ENCODE measurements at places on chromosomes 7 and 10.
A peak's percentile ranks its signal among the peaks of the same experiment; 100 is the strongest.

DNA sequence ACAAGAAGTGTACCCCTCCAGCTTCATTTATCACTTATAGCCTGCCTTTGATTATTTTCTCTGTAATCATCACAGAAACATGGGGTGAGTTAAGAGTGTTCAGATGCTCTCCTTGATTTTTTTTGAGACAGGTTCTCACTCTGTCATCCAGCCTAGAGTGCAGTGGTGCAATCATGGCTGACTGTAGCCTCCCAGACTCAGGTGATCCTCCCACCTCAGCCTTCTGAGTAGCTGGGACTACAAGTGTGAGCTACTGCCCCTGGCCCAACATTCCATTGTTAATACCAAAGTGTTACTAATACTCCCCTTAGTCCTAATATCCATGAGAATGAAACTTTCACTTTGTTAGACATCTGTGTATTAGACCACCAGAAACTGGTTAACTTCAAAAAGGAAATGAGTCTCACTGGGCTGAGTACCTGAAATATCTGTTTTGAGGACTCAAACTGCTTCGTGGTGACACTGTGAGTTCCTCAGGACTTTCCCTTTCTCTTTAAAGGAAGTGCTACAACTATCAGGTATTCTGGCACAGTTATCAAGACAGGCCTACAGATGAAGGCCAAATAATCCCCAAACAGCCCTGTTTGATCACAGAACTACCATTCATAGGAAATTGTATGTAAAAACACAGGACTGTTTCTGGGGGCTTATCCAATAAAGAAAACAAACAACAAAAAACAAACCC is 20.5 kb upstream of the CFAP70 start:
- no peak for DNase-seq

- no peak for DNase-seq
Observed at GRCh38 chr10:86366902-86367151, 232 bp upstream of the GRID1 start.

GRCh38 chr7:40009301-40009700 is 59.2 kb downstream of the CDK13 start:
- DNase-seq = no peak

- no peak for DNase-seq
Observed at GRCh38 chr7:111743244-111743847, 181.1 kb upstream of the IMMP2L start.

DNA sequence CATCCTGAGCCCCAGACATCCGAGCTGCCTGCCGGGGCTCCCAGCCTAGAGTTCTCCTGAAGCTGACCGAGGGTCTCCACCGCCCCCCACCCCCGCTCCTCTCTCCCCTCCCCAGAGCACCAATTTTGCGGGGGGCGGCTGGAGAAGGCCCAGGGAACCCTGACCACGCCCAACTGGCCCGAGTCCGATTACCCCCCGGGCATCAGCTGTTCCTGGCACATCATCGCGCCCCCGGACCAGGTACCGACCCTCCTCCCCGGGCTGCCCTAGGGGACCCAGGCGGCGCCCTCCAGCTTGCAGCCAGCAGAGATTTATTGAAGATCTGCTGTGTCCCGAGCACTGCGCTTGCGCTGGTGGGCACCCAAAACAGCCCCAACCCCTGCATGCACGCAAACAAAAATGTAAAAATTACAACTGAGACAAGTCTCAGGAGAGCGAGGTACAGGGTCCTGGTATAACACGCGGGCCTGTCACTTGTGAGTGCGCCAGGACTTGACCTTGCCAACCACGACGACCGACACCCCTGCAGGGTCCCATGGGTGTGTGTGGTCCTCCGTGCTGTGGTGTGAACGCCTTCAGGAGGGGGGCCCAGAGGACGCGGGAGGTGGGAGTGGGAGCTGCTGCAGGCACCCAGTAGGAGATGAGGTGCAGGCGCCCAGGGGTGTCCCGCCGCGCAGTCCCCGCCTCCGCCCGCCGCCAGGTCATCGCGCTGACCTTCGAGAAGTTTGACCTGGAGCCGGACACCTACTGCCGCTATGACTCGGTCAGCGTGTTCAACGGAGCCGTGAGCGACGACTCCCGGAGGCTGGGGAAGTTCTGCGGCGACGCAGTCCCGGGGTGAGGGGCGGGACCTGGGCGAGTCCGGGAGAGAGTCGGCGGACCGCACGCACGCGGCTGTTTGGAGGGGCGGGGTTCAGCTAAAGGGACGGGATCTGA is 3.1 kb downstream of the PCOLCE start:
- peak; percentile 40 for DNase-seq

GRCh38 chr7:52944921-52945320 is 90.5 kb upstream of the POM121L12 start:
- no peak for DNase-seq

DNA sequence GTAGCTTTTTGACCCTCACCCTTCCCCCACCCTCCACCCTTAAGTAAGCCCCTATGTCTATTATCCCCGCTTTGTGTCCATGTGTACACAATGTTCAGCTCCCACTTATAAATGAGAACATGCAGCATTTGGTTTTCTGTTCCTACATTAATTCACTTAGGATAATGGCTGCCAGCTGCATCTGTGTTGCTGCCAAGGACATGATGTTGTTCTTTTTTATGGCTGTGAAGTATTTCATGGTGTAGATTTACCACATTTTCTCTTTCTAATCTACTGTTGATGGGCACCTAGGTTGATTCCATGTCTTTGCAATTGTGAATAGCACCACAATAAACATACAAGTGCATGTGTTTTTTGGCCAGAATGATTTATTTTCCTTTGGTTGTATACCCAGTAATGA is 232.2 kb downstream of the CACNA2D1 start:
- no peak for DNase-seq

DNA sequence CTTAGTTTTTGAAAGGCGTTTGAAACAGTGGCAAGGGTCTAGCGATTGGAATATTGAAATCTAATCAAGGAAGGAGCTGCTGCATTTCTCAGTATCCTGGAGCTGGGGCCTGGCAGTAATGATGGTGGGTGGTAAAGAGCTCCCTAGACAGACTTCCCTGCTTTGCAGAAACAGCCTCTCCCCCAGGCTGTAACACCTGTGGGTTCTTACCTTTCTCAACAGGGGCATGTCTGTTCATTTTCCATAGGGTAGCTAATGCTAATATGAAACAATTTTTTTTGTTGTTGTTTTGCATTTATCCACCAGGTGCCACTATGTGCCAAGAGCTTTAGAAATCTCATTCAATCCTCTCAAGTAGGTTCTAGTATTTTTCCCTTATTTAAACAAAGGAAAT is 345.5 kb downstream of the REEP3 start:
- DNase-seq = no peak

DNA sequence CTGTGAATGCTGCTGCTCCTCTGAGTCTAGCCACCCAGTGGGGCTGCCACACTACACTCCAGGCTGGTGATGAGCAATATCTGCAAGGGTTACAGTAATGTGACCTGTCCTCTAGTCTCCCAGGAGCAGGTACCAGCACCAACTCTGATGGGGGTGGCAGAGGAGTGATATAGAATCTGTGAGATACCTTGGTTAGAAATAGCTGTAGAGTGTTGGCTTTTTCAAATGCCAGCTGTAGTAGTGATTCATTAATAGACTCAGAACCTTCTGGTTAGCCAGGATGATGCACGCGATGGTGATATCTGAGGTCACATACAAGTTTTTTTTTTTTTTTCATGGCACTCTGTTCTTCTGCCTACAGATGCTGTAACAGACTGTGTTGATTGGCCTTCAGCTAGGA is 757.1 kb downstream of the INHBA start:
- DNase-seq = no peak

- peak; percentile 45 for DNase-seq
Observed at GRCh38 chr10:104122225-104123107, 495 bp downstream of the SFR1 start.

DNA sequence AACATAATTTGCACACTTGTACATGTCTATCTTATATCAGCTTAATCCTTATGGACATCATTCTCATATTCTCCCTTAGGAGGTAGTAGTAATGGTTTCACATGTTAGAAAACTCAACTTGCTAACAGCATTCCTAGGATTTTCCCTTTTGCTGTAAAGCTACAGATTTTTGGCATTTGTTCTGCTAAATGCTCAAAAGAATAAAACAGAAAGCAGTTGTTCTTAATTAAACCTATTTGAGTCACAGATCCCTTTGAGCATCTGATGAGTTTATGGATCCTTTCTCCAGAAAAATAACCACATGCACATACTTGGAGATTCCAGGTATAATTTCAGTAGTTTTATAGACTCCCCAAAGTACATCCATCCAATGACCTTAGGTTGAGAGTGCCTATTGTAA is 122.9 kb upstream of the BET1 start:
- no peak for DNase-seq

GRCh38 chr10:133141958-133142340 is 18.1 kb upstream of the KNDC1 start:
- no peak for DNase-seq

DNA sequence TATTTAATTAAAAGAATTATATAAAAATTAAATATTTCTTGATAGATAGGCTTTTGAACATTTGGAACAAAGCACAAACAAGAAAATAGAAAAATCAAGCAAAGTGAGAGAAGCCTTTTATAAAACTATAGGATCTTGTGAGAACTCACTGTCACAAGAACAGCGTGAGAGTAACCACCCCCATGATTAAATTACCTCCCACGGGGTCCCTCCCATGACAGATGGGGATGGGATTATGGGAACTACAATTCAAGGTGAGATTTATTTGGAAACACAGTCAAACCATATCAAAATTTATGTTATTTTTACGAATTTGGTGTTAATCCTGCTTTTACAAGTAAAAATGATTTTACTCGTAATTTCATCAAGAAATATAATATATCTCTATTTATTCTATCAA is 1136.1 kb upstream of the POT1 start:
- no peak for DNase-seq

DNA sequence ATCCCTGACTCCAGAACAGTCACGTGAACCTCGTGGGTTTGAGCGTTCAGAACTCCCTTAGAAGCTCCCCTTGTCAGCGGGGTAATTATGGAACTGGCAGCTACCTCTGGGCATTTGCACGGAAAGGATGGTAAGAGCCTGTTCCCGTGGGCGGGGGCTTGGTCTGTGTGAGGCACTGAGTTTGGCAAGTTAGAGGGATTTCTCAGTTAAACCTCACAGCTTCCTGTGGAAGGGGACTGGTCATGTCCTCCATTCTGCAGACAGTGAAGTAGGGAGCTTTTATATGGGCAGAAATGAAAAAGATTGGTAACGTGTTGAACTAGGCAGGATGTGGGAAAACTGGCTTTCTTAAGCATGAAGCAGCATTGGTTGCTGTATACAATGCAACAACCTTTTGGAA is 16.0 kb downstream of the PALD1 start:
- DNase-seq = peak; percentile 66

GRCh38 chr7:112963634-112964033 is 123.0 kb downstream of the GPR85 start:
- no peak for DNase-seq

DNA sequence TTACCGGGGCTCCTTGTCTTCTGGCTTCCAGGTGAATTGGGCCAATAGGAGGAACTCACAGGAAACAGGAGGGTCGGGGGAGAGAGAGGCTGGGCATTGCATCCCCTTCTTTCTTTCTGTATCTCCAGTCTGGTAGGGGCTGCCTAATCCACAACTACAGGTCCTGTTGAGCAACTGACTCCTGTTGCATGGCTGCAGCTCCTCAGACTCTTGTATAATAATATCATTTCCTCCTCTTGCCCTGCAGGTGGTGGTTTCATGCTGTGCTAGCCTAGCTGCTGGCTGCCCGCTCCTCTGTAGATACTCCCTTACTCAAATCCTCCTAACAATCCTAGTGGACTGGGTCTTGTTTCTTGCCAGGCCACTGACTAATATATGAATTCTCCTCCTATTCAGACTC is 276.5 kb upstream of the SMIM30 start:
- DNase-seq = no peak

DNA sequence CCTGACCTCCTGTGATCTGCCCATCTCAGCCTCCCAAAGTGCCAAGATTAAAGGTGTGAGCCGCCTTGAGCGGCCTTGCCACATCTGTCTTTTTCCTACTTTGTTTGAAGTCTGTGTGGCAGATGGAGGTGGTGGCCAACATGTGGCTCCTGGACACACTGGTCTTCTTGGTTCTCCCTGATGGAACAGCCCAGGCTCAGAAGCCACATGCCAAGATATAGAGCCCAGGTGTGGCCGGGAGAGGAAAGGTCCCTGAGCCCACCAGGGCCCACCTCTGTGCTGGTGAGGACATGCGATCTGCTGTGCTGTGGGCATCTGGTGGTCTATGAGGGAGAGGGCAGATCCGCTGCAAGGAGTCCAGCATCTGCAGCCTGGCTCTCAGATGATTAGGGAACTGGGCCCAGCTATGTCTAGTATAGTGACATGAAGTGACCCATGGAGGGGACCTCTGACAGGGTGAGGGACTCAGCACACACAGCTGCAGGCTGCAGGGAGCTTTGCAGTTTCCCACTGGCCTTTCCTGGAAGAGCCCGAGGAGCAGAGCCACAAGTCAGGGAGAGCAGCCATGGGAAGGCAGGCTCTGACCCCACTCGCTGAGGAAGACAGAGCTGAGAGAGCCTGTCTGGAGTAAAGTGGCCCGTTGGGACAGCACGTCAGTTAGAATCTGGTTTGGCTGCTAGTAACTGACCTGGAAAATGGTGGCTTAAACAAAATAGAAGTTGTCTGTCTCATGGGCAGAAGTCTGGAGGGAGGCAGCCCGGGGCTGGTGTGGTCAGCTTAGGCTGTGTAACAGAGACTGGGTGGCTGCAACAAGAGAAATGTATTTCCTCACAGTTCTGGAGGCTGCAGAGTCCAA is 25.9 kb downstream of the ADCY1 start:
- no peak for DNase-seq

- no peak for DNase-seq
Observed at GRCh38 chr7:142800699-142801260, 30.0 kb downstream of the PRSS2 start.

- peak; percentile 83 for DNase-seq
Observed at GRCh38 chr7:44587843-44588711, 6.0 kb upstream of the TMED4 start.

- no peak for DNase-seq
Observed at GRCh38 chr10:80333983-80334382, 22.6 kb downstream of the DYDC1 start.

GRCh38 chr7:97001656-97002554 is 3.4 kb upstream of the DLX6 start:
- DNase-seq = no peak

DNA sequence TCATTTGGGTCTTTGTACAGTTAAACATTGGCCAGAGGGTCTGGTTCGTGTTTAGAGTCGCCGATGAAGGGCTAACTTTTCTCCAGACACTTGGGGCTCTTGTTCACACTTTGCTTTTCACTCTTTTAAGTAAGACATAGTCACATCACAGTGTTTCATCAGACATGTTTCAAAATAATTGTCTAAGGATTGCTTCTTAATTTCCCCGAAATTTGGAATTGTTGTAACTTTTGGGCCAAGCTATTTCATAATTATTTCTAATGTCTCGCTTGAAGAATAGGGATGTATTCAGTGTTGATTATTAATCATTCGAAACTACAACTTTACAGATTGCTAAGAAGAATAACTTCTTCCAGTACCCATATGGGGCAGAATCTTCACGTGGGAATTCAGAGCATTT is 92.8 kb downstream of the TCF7L2 start:
- DNase-seq = no peak

DNA sequence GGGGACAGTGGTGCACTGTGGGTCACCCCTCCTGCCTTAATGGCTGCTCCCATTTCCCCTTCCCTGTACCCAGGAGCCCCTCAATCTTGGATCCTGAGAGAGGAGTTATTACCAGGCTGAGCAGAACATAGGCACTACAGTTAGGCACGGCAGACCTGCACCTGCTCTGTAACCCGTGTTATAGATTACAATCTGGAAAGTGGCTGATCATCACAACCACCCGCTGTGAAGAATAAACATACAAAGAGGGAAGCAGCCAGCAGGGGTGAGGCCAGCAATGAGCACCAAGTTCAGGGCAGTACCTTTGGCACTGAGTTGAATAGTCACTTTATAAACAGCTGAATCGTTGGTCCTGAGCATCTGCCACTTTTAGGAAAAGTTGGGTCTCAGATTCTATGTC is 1.7 kb downstream of the CDHR1 start:
- DNase-seq = no peak
